Inflammatory macrophage (primary cell): ENCODE measurements at places on chromosomes 11 and 22.

DNA sequence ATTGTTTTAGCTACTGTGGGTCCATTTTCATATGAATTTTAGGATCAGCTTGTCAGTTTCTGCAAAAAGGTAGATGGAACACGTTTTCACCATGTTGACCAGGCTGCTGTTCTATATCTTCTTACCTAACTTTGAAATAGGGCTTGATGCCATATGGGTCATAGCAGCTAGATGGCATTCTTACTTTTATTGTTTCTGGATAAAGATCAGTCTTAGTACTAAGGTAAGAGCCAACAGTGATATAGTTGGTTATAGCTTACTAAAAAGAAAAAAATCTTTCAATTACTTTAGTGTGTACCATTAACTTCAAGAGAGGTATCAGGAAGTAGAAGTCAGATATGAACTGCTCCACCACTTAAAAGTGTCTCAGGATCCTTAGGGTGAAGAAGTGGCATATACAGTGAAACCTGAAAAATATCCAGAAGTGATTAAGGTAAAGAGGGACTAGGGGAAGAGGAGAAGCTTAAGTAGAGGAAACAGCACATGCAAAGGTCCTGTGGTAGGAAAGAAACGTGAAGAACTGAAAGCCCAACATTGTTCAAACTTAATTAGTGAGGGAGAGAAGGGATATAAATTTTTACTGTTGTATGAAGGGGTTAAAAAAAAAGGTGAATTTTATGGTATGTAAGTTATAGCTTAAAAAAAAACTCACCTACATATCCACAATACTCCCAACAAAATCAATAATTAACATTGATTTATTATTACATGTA lies 59.9 kb upstream of the B3GNT6 start:
- no peak for DNase-seq

DNA sequence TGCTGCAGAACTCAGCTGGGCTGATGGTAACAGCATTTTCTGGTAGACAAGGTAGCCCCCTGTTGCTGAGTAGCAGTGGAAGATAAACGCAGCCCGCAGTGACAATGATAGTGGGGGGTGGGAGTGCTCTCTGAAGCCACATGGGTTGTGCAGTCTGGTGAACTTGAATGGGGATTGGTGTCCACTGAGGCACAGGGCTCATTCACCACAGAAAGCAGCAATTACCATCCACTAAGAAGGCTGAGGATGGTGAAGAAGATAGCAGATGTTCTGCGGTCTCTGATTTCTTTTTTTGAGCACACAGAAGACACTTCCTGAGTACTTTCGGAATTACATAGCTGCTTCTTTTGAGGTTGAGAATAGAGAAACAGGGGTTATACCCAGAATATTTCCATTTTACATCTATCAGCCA lies 150.3 kb downstream of the LRRC4C start:
- no peak for DNase-seq

- peak; percentile 24 for DNase-seq
Measured at GRCh38 chr11:73475549-73476095, 99.4 kb downstream of the RELT start.

DNA sequence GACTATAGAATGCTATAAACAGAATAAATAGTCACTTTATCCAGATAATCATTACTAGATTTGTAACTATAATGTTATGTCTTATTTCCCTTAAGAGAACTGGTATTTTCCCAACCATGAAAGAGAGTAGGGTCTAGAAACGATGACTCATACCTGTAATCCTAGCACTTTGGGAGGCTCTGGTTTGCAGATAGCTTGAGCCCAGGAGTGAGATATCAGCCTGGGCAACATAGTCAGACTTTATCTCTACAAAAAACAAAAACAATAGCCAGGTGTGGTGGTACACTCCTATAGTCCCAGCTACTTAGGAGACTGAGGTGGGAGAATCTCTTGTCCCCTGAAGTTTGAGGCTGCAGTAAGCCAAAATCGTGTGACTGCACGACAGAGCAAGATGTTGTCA lies 30.9 kb downstream of the OR52A5 start:
- DNase-seq: no peak

GRCh38 chr22:45413013-45413367 lies 409 bp downstream of the SMC1B start:
- no peak for DNase-seq

DNA sequence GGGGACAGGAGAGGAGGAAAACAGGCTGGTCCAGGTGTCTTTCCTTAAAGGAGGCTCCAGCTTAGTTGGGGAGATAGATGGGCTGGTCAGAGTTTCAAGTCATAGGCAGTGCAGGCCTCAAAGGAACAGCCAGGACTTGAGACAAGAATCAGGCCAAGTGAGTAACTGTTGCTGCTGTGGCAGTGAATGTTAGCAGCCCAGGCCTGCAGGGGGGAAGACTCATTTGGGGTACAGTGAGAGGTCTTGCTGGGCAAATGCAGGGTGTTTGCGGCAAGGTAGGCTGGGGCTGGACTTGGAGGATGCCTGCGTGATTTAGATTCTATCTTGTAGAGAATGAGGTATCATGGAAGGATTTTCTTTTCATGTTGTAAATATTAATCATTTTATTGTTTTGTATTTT lies 24.1 kb downstream of the PTPRJ start:
- no peak for DNase-seq

GRCh38 chr11:62394825-62395538 lies 23.9 kb upstream of the SCGB1A1 start:
- DNase-seq: peak; percentile 80

GRCh38 chr11:93921695-93922468 lies 71.5 kb upstream of the VSTM5 start:
- peak; percentile 30 for DNase-seq

DNA sequence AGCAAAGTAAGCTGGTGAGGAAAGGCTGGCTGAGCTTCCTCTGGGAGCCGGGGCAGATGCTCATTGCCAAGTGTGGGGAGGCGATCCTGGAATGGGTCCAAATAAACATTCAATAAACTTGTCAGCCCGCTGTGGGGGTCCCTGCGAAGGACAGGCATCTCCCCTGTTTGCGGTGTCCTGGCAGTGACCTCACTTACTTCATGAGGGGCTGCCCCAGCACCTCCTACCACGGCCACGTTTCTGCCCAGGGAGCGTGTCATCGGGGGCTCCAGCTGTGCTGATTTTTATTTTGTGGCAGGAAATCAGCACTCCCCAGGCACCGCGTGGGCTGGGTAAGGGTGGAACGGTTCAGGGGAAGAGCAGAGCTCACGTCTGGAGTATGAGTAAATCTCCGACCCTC lies 493.9 kb upstream of the B3GAT1 start:
- DNase-seq: no peak

DNA sequence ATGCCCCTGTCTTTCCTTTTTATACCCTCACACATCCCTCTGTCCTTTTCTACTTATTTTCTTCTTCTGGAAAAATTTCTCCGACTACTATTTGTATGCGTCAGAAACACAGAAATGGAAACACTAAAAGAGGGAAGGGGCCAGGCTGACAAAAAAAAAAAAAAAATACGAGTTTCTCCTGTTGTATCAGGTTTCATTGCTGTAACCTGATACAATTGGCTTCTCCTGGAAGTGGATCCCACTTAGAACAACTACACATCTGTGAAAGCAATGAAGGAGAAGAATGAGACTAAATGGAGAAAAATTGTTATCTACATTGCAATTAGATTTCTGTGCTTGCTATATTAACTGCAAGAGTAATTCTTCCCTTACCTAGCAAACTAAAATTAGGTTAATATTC lies 393.9 kb downstream of the GUCY1A2 start:
- DNase-seq: no peak

- DNase-seq: no peak
Measured at GRCh38 chr11:45170484-45170883, 24.0 kb downstream of the PRDM11 start.

DNA sequence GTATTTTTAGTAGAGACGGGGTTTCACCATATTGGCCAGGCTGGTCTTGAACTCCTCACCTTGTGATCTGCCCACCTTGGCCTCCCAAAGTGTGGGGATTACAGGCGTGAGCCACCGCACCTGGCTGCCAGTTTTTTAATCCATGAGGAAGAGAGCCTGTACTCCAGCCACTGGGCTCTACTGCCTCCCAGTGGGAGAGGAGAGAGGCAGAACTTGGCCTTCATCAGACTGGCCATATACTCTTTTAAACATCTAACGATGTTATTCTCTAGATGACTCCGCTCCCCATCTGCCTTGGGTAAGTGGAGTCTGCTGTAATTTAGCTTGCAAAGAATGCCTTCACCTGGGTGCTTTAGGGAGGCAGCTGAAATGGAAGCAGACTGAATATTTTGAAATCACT lies 34.6 kb downstream of the SLC6A5 start:
- no peak for DNase-seq

DNA sequence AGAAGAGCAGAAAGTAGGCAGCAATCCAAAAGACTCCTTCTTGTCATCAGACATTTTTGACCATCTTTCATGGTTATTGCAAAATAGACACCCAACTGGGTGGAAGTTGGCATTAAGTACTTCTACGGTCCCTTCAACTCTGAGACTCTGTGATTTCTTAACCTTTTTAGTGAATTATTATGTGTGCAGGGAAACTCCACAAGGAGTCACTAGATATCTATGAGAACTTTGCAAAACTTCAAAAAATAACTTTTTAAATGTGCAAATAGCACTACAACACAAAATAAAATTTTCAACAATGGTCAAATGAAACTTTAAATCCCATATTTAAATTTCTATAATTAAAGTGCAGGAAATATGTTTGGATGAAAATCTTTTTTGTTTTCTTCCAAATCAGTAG lies 88.7 kb downstream of the SLC17A6 start:
- no peak for DNase-seq

DNA sequence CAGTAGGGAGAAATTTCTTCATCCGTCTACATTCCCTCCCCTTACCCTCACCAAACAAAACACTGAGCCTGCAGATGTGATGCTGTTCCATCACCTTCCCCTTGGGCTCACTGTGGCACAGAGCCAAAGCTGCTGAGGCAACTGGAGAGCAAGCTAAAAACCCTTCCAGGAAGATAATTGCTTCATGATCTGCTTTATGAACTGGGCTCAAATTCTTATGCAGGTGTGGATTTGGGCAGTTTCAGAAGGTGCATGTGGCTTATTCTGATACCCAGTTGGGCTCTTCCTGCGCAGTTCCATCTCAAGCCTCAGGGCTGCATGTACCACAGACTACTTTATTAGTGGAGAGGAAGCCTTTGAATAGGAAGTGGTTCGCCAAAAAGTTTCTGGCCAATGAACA lies 58.3 kb downstream of the AAMDC start:
- no peak for DNase-seq

DNA sequence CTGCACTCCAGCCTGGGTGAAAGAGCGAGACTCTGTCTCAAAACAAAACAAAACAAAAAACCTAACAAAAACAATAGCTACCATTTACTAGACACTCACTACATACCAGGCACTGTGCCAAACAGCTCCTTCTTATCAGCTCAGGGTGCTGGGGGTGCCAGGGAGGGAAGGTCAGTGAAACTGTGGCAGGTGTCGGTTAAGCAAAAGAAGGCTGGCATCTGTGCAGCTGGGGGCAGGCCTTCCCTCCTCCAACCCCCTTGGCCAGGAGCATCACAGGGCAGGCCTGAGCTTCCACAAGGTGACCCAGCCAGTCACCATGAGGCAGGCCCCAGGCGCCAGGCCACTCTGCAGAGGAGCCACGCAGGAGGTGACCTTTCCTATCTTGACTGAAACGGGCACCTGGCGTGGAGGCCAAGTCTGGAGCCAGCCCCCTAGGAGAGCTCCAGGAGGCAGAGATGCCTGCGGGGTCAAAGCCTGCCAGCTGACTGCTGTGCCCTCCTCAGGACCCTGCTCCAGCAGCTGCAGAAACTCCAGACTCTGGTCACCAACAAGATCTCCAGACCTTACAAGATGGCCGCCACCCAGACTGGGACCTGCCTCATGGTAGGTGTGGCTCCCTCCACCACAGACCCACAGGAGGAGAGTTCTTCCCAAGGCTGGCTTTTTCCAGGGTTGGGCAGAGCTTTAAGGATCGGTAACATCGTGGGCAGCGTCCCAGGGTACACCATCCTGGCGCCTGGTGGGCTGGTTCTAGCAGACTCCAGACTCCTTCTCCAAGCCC lies 31.3 kb upstream of the DGKZ start:
- no peak for DNase-seq

DNA sequence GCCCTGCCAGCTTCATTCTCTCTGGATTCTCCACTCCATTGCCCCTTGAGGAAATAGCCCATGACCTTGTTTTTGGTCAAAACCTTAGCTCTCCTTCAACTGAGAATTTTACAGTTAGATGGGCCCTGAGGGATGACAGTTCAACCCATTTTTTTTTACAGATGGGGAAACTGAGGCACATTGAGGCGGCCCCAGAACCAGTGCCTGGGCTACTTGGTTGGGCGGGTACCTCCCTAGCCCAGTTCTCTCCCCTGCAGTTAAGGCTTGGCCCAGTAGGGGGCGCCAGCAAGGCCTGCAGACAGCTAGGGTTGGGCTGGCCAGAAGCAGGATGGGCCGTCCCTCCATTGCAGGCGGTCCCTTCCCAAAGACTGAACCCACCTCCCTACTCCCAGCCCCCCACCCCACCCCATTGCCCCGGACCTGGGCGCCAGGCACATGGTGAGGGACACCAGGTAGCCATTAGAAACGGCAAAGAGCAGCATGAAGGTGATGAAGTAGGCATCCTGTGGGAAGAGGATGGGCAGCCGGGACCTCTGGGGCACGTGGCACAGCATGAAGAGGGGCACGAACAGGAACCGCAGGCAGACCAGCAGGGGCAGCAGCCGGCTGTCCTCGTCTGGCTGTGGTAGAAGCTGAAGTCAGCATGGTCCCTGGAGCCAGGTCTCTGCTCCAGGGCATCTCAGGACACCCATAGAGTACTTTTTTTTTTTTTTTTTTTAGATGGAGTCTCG lies 7.6 kb downstream of the SLC29A2 start:
- peak; percentile 66 for DNase-seq
